ENCODE measurements at places on chromosomes 16 and 17.
A peak's percentile ranks its signal among the peaks of the same experiment; 100 is the strongest.

DNA sequence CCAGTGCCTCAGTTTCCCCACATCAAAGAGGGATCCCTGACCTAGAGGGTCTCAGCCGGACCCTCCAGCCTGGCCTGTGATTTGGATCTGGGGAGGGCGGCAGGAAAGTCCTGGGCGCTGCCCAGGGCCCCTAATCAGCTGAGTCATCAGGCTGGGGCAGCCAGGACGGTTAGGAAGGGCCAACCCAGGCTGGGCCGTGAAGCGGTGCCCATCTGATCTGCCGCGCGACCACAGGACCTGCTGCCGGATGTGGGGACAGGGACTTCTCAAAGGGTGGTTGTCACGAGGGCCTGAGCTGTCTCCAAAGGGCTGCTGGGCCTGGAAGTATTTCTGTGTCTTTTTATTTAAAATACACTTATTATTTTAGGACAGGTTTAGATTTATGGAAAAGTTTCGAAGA lies 4.4 kb downstream of the TPSAB1 start:
- peak; percentile 41 for ATAC-seq

DNA sequence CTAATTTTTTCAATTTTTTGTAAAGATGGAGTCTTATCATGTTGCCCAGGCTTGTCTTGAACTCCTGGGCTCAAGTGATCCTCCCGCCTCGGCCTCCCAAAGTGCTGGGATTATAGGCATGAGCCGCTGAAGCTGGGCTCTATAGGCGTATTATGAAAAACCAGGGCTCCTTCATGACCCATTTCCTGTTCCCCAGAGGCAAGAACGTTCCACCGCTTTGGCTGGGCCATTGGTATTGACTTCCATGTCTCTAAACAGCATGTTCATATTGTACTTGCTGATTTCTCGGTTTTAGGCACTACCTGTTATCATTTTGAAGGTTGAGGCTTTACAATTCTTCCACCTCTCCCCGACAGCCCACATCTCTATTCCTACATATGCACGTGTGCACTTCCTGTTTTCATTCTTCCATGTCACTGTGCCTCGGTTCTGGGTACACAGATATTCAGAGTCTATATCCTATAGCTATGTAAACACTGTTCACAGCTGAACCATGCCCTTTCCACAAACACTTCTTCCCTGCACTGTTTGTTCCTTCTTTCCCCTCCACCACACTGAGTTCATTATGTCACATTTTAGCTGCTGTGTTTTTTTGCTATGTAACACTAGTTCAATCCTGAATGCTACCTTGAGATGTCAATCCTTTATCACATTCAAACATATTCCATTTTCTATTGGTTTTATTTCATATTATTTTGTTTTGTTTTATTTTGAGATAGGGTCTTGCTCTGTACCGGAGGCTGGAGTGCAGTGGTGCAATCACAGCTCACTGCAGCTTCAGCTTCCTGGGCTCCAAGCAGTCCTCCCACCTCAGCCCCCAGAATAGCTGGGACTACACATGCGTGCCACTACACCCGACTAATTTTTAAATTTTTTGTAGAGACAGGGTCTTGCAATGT lies 16.8 kb upstream of the MAPK3 start:
- ATAC-seq = no peak

DNA sequence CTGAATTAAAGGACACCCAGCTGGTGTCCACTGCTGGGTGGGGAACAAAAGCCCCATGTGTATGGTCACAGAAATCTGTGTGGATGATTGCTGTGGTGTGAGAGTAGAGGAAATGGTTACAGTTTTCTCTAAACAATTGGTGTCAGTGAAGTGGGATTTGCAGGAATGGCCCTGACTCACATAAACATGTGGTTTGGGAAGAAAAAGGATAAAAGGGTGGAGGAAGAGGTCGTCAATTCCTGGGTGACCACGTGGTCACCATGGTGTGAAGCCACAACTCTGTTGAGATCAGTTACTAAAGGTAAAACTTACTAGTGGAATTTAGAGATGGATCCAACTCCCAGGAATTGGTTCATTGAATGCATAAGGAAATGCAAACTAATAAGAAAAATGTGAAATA lies 3.6 kb upstream of the TUBG2 start:
- no peak for ATAC-seq

DNA sequence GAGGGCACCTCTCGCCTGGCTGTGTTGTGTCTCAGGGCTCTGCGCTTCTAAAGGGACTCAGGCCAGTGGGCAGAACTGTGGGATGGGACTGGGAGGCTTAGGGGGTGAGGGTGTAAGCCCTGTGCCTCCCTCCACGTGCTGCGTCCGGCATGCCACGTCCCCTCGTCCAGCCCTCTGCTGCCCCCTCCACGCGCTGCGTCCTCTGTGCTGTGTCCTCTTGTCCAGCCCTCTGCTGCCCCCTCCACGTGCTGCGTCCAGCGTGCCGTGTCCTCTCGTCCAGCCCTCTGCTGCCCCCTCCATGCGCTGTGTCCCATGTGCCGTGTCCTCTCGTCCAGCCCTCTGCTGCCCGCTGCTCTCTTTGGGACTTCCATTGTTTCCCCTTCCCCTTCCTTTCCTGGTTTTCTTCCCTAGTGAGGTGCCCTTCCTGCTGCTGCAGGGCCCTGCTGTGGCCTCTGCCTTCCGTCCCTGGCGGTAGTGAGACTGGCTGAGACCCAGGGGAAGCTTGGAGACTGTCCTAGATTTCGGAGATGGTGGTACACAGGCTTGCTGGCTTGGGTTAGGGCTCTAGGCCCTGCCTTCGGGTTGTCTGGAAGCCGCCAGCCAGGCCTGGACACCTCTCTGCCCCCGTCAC lies 6.4 kb upstream of the ZNF750 start:
- ATAC-seq = no peak

DNA sequence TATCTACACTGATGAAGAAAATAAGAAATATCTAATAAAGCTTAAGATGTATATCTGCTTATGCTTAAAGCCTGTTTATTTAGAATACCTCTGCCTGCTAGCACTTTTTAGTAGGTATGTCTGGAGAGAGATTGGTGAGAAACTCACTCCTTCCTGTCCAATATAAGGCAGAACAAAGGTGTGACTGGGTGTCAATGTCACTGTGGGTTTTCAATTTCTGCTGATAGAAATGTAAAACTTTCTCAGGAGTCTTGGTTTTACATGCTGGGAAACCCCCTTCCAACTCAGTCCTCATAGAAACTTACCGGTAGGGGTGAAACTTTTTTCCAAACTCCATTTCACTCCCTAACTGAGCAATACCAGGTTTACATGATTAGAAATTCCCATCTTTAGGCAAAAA lies 17.8 kb upstream of the MPHOSPH6 start:
- ATAC-seq = no peak

DNA sequence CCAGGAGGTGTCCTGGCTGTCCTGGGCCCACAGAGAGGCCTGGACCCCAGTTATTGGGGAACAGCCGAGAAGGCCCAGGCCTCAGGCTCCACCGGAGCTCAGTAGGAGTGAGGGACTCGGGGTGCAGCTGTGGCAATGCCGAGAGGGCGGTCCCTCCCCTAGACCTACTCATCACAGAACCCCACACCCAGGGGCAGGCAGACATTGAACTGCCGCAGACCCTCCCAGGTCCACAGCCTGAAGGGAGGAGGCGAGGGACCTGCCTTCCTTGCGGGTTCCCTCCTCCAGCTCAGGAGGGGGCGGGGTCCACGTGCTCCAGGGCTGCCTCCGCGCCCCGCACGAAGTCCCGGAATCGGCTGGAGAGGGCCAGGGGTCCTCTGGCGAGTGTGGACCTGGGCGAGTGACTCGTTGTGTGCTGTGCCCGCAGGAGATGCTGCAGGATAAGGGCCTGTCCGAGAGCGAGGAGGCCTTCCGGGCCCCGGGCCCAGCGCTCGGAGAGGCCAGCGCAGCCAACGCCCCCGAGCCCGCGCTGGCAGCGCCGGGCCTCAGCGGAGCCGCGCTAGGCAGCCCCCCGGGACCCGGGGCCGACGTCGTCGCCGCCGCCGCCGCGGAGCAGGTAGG lies 3.9 kb downstream of the TBX4 start:
- no peak for ATAC-seq

- ATAC-seq = no peak
Measured at GRCh38 chr16:31473264-31473984, 1.5 kb downstream of the TGFB1I1 start.

GRCh38 chr17:68518063-68518815 lies 6.0 kb downstream of the PRKAR1A start:
- ATAC-seq = peak; percentile 11

All from SK-N-SH treated with all-trans-retinoic acid at 6 μM for 48 hours (cell line).